Esophagus muscularis mucosa (tissue), 4 donors: ENCODE measurements at places on chromosomes 6 and 20. TPM values are rescaled to one million over a fixed set of nuclear protein-coding genes. Genes with fewer than 3 reads are reported as not detected.

Gene PTCHD4
- total RNA-seq: 0.83 TPM

DNA sequence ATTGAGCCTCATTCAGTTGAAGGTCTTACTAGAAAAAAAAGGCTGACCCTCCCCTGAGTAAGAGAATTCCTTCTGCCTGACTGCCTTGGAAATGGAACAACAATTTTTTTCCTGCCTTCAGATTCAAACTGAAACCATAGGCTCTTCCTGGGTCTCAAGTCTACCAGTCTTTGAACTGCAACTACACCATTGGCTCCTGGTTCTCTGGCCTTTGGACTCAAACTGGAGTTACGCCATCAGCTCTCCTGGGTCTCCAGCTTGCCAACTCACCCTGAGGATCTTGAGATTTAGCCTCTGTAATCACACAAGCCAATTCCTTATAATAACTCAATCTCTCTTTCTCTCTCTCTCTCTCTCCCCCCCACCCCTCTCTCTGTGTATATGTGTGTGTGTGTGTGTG lies 36.0 kb upstream of the SNX9 start:
- peaks cover 6% of the 10 kb centered on the region for H3K4me1 ChIP-seq
- no peak overlapping the region for H3K27ac ChIP-seq
- DNase-seq: no peak
- H3K27me3 ChIP-seq: no peaks in the 10 kb centered on the region
- H3K4me3 ChIP-seq: no peak overlapping the region

GRCh38 chr6:49348561-49348960 lies 114.5 kb downstream of the MMUT start:
- H3K36me3 ChIP-seq: no peaks in the 10 kb centered on the region
- no peak overlapping the region for H3K27ac ChIP-seq
- H3K27me3 ChIP-seq: no peaks in the 10 kb centered on the region
- no peak for DNase-seq

Gene RAB22A
- 17.9 TPM for total RNA-seq
